ENCODE measurements at places on chromosomes 1 and 21.

GRCh38 chr1:77583483-77583882, 99.0 kb downstream of the ZZZ3 start:
- DNase-seq = no peak

DNA sequence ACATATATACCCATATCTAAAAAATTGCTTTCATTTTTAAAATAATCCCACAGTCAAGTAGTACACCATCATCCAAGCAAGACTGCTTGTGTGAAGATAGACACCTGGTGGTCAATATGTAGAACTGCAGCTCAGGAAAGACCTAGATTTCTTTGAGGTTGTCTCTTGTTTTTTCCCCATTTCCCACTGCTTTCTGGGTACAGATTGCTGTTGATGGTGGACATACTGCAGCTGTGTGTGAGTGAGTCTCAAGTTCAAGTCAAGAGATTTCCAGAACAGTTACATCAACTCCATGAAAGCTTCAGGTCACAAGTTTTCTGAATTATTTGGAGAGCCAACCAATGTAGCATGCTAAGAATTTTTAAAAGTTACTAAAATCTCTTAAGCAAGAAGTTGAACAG, 306.4 kb downstream of the DUSP10 start:
- peak; percentile 77 for DNase-seq

GRCh38 chr1:28437264-28437923, 67.9 kb downstream of the PHACTR4 start:
- no peak for DNase-seq

- DNase-seq = no peak
Observed at GRCh38 chr1:83619170-83619896, 379.6 kb downstream of the TTLL7 start.

Data from MM.1S (cell line).